Lung (tissue), 17 donors: ENCODE measurements at places on chromosomes 6 and 20. TPM values are rescaled to one million over a fixed set of nuclear protein-coding genes. Genes with fewer than 3 reads are reported as not detected.

- DNase-seq: no peak
Observed at GRCh38 chr6:166586424-166587156, at the start of gene RAMACL. TSS of gene RAMACL (minus strand) at chr6:166586678. CDS start at chr6:166586477, 201 bp downstream.

Gene CBLN4
- 0.15 TPM for total RNA-seq

DNA sequence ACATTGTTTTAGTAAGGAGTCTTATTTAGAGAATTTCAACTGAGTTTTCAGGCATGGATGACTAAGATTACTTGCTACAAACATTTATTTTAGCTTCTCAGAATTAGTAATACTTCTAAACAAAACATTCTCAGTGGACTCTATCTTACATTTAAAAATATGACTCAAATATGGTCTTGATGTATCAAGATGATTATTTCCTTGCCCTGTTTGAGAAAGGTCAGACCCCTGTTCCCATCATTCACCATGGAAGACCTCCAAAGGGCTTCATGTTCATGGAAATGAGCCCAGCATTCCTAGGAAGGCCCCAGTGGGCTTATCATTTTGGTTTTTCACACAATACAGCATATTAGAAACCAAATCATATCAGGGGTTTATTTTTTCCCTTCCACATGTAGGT lies 24.6 kb upstream of the TRPC4AP start:
- DNase-seq: no peak

Gene KIAA1586
- total RNA-seq: 9.4 TPM

GRCh38 chr20:5442101-5442500 lies 125.3 kb upstream of the PROKR2 start:
- DNase-seq: no peak

Gene SMOC2
- 3.9 TPM for total RNA-seq
